Left colon (tissue), 2 donors: ENCODE measurements at places on chromosomes 16 and 17. TPM values are rescaled to one million over a fixed set of nuclear protein-coding genes. Genes with fewer than 3 reads are reported as not detected.

DNA sequence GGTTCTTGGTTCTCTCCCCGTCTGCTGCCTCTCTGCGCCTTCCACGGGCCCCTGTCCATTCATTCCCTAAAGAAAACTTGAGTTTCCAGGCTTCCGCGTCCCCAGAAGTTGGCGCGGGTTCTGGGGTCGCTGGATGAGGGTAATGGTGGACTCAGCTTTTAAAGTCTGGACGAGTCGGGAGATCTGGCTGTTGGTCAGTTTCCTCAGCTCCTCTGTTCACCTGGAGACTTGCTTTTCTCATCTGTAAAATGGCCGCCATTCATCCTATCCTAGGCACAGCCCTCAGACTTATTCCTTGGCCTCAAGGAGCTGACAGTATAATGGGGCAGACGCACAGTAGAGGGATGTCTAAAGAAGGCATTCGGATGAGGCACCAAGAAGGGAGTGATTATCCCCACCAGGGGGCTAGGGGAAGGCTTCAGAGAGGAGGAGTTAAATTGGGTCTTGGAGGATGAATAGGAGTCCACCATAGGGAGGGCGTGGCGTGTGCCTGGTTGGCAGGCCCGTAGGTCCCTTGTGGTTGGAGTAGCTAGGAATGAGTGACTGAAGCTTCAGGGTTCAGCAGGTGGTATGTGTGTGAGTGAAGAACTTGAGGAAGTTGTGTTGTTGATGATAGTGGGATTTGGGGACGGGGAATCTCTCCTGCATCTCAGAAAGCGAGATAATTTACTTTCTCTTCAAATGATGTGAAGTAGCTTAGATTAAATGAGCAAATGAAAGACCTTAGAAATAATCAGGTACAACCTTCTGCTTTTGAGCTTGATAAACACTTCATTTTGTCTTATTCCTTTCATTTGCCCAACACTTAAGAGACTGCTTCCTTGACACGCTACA is 652 bp downstream of the VPS35L start:
- no peak for DNase-seq

- DNase-seq: no peak
These were observed 87.4 kb upstream of the LHX1 start for GRCh38 chr17:36849871-36850348.

GRCh38 chr17:49361902-49362722 is at the start of gene ZNF652:
Gene ZNF652, minus strand, starts transcription at chr17:49362250. Its CDS starts 44,525 bp downstream, at chr17:49317725.
- peak; percentile 95 for DNase-seq

- DNase-seq: peak; percentile 62
These were observed 22.6 kb downstream of the ZNF213 start for GRCh38 chr16:3157229-3158025.

DNA sequence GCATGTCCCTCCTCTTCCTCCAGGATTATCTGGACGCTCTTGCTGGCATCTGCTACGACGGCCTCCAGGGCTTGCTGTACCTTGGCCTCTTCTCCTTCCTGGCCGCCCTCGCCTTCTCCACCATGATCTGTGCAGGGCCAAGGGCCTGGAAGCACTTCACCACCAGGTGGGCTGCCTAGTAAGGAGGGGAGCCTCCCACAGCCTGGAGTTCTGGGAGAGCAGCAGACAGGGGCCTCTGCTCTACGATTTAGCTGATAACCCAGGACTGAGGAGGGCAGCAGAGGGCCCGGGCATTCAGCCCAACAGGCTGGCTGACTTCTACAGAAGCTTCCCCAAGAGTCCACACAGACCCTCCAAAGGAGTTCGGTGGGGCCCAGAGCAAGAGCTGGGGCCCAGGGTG is 21.8 kb upstream of the DNAI2 start:
- no peak for DNase-seq

- peak; percentile 47 for DNase-seq
These were observed 9.9 kb downstream of the GINS2 start for GRCh38 chr16:85678821-85679220.

- DNase-seq: no peak
These were observed 68.8 kb downstream of the LMF1 start for GRCh38 chr16:901715-902601.

GRCh38 chr16:88761830-88762229 is 23.2 kb downstream of the PIEZO1 start:
- DNase-seq: peak; percentile 73

DBNDD1 gene
- total RNA-seq: 4.9 TPM

GRCh38 chr17:68382582-68383085 is 74.7 kb downstream of the WIPI1 start:
- DNase-seq: no peak

GRCh38 chr17:50939795-50940684 is 73.9 kb upstream of the TOB1 start:
- DNase-seq: peak; percentile 10

- DNase-seq: no peak
These were observed 214.4 kb downstream of the ZFHX3 start for GRCh38 chr16:72833482-72833881.

CHP2 gene
- total RNA-seq: 171 TPM

SLC12A3 gene
- not detected for total RNA-seq

ACSF2 gene
- total RNA-seq: 146 TPM

DNA sequence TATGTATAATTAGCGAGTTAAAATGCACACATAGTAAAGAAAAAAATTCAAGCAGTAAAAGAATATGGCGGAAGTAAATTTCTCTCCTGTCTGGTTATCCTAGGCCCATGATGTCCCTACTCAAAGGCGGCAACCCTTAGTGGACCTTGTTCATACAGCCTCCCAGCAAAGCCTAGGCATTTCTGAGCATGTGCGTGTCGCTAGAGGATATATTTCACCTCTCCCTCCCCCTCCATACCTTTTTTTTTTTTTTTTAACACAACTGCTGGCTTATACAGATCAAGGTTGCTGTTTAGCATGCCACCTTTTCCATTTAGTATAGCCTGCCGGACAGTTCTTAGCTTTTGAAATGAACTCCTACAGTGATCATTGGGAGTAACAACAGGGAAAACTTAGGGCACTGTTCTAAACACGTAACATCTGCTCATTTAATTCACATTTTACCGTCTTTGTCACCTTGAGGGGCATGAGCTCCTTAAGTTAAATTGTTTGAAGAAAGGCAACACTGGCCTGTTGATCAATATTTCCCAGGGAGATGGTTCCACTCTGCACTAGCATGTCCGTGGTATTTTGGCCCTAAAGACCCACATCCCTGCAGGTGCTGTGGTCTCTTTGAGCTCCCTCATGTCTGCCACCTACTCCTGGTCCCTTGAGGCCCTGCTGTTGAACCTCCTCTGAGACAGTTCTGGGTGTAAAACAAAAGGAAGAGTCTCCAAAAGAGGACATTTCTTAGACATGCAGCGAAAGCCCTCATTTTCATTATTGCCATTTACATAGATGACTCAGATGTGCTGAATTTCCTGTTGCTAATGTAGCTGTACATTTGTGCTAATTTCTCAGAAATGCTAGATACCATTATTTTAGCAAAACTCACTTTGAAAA is 4.1 kb upstream of the TNFRSF13B start:
- DNase-seq: no peak

LRRC37A gene
- total RNA-seq: 4.1 TPM

GRCh38 chr17:7241090-7241733 is 1.0 kb downstream of the GABARAP start:
- no peak for DNase-seq

GRCh38 chr17:65677932-65678331 is 116.5 kb upstream of the AXIN2 start:
- DNase-seq: no peak

DNA sequence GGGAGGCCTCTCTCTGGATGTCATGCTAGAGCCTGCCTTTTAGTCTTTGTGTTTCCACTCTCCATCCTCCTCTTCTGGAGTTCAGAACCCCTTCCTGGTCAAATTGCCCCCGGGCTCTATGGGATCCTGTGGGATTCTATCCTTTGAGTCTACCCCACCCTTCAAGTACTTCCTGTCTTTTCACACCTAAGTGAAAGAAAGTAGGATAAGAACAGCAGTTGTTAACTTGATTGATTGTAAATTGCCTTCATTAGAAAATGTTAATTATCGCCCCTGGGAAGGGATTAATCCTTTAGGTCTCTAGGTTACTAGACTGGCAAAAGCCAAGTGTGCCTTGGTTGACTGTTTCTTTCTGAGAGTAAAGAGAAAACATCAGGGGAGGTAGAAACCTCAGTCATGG is 30.1 kb downstream of the PRKCB start:
- no peak for DNase-seq

ADAP2 gene
- total RNA-seq: 6.2 TPM

DNA sequence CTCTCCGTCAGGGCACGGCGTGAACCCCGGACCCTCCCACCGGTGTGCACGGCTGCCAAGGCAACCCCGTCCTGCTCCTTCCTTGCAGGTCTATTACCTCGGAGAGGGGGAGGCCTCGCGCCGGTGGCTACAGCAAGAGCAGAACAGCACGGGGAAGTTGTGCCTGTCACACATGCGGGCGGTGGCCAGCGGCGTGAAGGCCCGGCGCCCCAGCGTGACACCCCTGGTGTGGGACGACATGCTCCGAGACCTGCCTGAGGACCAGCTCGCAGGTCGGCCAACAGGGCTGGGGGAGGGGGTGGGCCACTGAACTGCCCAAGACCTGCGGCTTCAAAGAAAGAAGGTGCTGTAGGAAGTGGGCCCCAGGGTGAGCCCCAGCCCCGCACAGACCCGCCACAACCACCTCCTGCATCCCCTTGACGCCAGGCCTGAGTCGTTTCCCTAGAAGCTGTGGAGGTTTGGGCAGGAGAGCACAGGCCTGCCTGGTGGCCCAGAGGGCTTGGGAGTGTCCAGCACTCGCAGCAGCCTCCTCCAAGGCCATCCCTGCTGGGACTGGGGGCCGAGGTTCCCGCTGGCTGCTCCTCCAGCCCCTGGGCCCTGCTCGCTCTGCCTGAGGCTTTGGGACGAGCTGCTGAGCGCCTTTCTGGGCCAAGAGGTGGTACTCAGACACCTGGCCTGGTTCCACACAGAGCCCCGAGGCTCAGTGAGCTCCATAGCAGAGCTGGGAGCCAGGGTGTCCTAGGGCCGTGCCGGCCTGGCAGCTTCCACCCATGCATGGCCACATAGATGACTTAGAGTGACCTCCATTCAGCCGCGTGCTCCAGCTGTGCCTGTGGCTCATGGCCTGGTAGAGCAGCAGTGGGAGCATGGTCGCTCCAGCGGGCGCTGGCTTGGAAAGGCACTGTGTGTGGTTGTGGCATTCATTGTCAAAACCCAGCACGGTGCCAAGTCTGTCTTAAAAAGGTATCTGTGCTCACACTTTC is 14.7 kb downstream of the CYBC1 start:
- DNase-seq: no peak

GRCh38 chr16:85620374-85620773 is 7.3 kb downstream of the GSE1 start:
- DNase-seq: no peak

DNA sequence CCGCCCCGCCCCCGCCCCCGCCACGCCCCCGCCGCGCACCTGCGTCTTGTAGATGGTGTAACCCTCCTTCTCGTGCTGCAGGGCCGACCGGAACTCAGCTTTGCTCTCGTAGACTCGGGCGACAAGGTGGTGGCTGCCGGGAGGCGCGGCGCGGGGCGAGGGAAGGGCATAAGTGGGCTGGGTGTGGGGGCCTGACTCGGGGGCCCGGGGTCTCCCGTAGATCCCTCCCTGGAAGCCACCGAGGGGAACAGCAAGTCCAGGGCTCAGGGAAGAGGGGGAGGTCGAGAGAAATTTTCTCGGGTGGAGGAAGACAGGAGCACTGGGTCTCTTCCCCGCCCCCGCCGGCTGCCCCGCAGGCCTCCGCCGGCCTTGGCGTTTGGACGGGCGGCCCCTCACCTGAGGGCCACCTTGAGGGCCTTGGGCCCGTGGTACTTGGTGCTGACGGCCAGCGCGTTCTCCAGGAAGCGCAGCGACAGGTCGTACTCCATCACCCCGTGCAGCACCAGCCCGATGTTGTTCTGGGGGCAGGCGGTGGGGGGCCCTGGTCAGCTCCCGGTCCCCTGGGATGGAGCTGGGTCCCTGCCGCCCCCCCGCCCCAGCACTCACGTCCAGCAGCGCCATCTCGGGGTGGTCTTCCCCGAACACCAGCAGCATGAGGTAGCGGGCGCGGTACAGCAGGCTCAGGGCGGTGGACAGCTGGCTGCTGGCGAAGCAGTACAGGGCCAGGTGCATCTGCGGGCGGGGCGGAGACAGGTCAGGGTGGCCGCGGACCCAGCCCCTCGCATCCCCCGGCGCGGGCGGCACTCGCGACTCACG is 19.4 kb downstream of the CLUH start:
- DNase-seq: no peak

GRCh38 chr16:27405546-27406451 is 3.8 kb downstream of the IL21R start:
- DNase-seq: no peak

NLRP1 gene
- 8.6 TPM for total RNA-seq

DNA sequence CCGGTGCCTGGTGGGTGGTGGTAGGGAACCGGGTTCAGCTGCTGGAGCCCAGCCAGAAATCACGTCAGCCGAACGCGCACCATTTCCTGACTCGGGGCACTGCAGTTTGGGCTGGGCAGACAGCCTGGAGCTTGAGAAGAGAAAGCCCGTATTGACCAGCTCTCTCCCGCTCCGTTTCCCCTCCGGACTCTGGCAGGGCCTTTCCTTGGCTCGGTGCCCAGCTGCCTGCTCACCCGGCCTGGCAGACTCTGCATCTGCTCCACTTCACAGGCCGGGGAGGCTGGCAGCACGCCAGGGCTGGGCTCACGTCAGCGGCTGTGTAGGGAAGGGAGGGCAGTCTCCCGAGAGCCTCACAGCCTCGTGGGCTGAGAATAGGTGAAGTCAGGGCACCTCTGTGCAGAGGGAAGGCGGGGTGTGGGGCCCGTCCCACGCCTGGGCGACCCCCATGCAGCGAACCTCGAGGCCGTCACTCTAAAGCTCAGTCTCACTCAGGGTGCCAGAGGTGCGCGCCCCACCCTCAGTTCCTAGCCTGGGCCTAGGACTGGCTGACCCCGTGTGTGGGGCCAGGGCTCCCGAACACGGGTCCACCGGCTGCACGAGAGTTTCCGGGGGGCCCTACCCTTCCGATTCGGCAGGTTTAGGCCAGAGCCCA is 59.1 kb downstream of the OR1D5 start:
- peak; percentile 98 for DNase-seq

- DNase-seq: no peak
These were observed 131.5 kb upstream of the MON1B start for GRCh38 chr16:77059446-77059845.

HP gene
- total RNA-seq: not detected

DNA sequence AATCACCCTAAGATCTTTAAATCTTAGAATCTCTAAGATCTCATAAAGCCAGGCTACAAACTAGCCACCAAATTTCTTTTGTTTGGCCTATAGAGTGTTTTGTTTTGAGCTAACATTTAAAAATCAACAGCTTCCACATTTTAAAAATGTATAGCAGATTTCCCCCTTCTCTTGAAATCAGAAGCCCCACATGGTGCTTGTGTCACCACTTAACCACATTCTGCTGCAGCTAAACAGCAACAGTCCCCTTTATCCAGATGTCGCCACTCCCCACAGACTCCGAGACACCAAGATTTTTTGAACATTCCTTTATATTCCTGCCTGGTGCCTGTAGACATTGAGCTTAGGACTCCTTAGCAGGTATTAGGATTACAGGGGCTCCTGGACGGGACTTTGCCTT is 16.0 kb downstream of the GUCY2D start:
- DNase-seq: no peak

- no peak for DNase-seq
These were observed 65.4 kb upstream of the ADAMTS18 start for GRCh38 chr16:77500286-77500598.

GRCh38 chr17:75849724-75850123 is 5.4 kb downstream of the WBP2 start:
- DNase-seq: no peak
